Inflammatory macrophage treated with lipopolysaccharide for 4 hours (primary cell): ENCODE measurements at places on chromosomes 4 and X.

GRCh38 chr4:155948541-155948940 lies 5.1 kb downstream of the CTSO start:
- no peak for DNase-seq

- peak; percentile 5 for DNase-seq
These were observed 43.2 kb downstream of the QDPR start for GRCh38 chr4:17468619-17469221.

GRCh38 chr4:152278172-152278504 lies 257.8 kb downstream of the FBXW7 start:
- DNase-seq = no peak

DNA sequence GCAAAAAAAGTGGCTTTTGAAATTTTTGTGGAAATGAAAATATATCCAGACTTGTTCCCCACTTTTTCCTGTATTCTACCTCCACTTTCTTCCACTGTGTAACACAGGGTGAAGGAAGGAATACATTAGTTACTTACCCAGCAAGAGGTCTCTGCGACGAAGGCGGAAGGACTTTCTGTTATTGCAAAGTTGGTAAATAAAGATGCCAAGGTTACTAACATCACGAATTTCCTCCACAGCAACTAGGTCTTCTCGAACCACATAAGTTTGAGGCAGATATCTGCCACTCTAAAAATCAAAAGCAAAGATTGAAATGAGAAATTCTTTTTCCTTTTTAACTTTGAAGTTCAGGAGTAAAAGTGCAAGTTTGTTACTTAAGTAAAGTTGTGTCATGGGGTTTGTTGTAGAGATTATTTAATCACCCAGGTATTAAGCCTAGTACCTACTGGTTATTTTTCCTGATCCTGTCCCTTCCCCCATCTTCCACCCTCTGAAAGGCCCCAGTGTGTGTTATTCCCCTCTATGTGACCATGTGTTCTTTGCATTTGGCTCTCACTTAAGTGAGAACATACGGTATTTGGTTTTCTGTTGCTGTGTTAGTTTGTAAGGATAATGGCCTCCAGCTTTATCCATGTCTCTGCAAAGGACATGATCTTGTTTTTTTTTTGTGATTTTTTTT lies 5.8 kb downstream of the ITM2A start:
- DNase-seq = no peak

- DNase-seq = no peak
These were observed 2.5 kb downstream of the P2RY8 start for GRCh38 chrX:1534301-1535168.

DNA sequence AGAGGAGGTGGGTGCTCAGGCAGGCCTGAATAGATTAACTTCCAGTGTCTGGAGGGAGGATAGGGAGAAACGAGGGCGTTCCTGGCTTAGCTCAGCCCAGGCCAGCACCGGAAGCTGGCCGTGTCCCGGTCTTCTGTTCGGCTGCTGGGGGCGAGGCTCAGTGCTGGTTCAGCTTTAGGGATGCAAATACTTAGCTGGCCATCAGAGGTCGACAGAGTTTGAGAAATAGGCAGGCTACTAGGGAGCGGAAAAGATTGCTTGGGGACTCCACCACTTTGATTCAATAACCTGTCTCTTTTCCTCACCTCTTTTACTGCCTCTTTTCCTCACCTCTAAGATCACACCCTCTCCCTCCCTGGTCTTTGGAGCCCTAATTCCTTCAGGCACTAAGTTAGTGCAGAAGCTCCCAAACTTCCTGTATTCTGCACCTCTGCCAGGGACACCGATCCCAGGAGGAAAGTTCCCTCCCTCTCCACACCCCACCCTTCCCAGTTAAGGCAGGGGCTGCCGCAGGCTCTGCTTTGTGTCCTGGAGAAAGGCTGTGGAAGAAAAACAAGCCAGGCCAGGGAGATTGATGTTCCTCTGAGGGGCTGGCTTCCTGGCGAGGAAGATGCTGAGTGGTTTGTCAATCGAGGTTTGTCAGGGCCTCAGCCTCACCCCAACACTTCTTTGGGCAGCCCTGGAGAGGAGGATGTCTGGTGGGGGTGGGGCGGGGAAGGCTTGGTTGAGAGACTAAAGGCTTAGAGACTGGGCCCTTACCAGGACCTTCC lies 6.0 kb upstream of the EFNB1 start:
- DNase-seq = no peak

DNA sequence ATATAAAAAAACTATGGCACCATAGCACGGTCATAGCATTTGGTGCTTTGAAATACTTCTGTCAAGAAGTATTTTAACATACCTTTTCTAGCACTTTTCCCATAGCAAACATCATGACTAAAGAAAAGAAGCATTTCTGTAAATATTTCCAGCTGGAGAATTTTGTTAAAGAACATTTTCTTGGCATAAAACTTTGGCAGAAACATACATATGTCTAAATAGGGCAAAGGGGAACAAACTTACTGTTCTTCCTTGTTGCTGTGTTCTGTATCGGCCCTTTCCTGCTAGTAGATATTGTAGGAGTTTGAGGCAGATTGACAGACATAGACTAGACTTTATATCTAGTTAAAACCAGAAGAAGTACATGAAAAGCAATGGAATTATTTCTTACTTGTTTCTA lies 2368.5 kb downstream of the PCDH7 start:
- DNase-seq = no peak

- DNase-seq = no peak
These were observed 42.2 kb upstream of the HPGD start for GRCh38 chr4:174564529-174564928.

- no peak for DNase-seq
These were observed 30.0 kb upstream of the RNF128 start for GRCh38 chrX:106696502-106696901.

GRCh38 chr4:145845118-145845517 lies 93.5 kb downstream of the ZNF827 start:
- no peak for DNase-seq

GRCh38 chrX:29229802-29230201 lies 642.6 kb downstream of the IL1RAPL1 start:
- DNase-seq = no peak

GRCh38 chr4:135670548-135670947 lies 1469.0 kb upstream of the PABPC4L start:
- DNase-seq = no peak

DNA sequence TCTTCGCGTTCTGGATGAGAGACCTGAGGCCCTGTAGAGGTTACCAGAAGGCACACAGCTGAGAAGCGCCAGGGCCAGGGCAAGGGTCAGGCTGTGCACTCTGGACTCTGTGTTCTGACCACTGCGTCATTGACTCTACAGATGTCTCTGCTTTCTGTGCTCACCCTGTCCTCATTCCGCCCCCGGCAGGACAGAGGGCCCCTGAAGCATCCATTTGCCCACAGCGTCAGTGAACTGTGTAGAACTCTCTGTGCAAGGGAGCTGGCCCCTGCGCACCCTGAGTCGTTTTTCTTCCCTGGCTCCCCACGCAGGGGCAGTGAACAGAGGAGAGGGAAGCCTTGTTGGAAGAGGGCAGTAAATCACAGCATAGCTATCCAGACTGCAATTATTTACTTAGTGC lies 6.1 kb upstream of the WAS start:
- DNase-seq = no peak

GRCh38 chr4:30838331-30838730 lies 118.2 kb downstream of the PCDH7 start:
- DNase-seq = no peak

- no peak for DNase-seq
These were observed 28.9 kb downstream of the LNX1 start for GRCh38 chr4:53562409-53562808.
